ENCODE measurements at places on chromosomes 13 and 19.

GRCh38 chr13:113666951-113667701, at the start of gene GRK1:
TSS of gene GRK1 (plus strand) at chr13:113667219. CDS start at chr13:113667387, 168 bp downstream.
- DNase-seq = no peak

DNA sequence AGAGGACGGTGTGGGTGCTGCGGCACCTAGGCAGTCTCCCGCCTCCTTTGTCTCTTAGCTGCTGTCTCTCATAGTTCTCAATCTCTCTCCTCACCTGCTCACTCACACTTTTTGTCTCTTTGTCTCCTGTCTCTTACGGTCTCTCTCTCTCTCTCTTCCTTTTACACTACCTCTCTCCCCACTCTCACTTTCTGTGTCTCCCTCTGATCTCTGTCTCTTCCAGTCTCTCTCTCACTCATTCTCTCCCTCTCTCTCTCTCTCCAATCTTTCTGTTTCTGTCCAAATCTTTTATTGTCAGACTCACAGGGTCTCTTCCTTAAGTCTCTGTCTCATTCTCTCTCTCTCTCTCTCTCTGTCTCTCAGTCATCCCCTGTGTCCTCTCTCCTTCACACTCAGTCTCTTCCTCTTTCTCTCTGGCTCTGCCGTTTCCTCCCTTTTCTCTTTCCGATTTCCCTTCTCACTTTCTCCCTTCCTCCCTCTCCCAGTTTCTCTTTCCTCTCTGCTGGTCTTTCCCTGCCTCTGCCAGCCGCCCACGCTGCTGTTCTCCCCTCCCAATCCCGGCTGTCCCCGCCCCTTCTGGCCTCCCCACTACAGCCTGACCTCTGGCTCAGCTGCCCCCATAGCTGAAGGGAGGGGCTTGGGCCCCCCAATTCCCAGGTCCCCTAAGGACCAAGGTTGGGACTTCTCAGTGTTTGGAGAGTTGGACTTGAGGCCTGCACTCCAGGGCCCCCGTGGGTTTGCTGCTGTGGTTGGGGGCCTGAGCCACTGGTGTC, at the start of gene PLEKHA4:
PLEKHA4 (minus strand) TSS at position 504 of the 773 bp plus-strand sequence. CDS start 997 bp downstream, outside the sequence.
- DNase-seq = no peak

- DNase-seq = no peak
These were observed 32.4 kb upstream of the OXGR1 start for GRCh38 chr13:97026531-97027161.

DNA sequence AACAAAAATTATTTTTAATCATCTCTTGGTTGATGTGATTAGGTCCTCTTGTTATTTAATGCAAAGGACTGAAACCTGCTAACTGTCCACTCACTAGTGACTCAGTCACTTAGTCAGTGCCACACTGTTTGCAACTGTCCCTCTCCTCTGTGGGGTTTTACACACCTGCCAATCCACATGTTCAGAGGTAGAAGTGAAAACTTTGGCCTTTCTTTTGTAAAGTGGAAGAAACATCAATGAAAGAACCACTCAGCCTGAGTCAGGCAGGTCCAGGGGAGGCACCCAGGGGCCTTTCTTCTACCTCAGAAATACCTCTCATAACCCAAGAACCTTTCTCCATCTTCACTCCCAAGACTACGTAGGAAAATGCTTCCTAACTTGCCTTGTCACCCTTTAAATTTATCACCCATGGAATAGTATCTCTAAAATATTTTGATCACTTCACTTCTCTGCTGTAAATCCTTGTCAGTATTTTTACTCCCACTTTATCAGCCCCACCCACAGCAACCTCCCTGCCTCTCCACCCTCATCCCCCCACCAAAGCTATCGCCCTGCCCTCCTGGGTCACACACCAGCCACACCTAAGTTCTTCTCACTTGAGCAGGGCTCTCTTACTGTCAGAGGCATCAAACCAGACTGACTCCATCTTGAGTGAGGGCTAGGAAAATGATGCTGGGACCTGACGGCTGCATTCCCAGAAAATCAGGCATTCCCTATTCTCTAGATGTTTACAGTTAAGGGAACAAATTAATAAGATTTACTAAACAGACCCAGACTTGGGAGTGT, 29.6 kb upstream of the EEF1AKMT1 start:
- no peak for DNase-seq

- DNase-seq = no peak
These were observed 53.3 kb downstream of the SOX21 start for GRCh38 chr13:94658926-94659597.

GRCh38 chr13:64239372-64239771, 2823.7 kb upstream of the PCDH20 start:
- DNase-seq = no peak

- no peak for DNase-seq
These were observed 159.1 kb upstream of the KL start for GRCh38 chr13:32857077-32857476.

- no peak for DNase-seq
These were observed 213.1 kb upstream of the TMTC4 start for GRCh38 chr13:100887729-100888151.

DNA sequence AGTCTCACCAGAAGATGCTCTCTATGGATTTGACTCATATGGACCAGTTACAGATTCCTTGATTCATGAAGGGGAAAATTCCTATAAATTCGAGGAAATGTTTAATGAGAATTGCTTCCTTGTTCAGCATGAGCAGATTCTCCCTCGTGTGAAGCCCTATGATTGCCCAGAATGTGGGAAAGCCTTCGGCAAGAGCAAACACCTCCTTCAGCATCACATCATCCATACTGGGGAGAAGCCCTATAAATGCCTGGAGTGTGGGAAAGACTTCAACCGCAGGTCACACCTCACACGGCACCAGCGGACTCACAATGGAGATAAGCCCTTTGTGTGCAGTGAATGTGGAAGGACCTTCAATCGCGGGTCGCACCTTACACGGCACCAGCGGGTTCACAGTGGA, 10.7 kb downstream of the ZNF460 start:
- no peak for DNase-seq
